ENCODE measurements at places on chromosomes 7 and 10.

- peak; percentile 4 for DNase-seq
Observed at GRCh38 chr7:12389089-12389700, 14.5 kb downstream of the VWDE start.

DNA sequence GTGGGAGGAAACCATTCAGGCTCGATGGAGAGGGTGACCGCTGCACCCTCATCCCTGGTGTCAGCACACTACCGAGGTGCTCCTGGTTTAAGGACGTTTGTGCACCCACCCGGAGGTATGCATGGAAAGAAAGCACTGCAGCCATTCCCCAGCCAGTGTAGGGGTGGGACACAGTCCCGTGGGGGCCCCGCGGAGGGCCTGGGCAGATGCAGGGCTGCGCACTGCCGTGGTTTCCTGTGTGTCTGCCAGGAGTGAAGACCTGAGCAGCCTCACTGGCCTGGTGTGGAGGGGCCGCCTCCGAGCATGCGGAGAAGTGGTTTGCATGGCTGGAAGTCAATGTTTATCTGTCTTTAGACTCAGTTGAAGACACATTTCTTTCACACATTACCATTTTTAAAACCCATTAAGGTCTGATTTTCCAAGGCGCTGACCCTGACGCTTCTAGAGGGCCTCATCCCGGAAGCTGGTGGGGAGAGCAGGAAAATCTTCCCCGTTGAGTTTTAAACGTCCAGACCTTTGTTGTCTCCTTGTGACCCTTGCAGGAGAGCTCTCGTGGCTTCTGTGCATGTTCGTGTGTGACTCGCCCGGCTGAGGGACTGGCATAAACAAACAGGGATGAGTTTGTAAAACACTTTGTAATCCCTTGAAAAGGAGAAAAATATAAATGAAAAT, 188.1 kb downstream of the MGMT start:
- DNase-seq = no peak

DNA sequence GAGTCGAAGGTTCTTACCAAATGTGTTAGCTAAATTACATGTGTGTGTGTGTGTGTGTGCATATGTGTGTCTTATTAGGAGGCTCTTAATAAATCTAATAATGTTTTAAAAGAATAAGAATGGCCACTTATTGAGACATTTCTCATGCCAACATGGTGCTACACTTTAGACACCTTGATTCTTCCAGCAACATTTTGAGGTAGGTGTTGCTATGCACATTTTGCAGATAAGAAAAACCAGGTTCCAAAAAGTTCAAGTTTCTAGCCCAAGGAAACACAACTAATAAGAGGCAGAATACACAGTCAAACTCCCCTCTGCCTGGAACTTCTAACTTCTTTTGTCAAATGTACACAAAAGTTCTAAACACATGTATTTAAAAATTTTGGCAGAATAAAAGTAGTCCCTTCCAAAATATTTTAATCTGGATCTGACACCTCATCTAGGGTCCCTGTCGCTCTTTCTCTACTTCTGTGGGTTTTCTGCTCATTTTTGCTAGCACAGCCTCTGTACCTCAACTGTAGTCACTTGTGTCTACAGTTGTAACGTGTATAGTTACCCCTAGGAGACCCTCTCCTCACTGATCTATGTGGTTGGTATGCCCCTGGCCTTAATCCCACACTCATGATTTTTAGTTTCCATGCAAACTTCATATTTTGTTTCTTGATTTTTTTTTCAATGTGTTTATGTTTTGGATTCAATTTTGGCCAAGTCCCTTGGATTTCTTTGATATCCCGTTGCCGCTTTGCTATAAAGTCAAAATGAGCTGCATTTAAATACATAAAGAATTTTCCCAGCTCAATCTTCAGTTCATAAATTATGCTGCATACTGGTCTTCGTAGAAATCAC, 4.3 kb downstream of the ANKRD1 start:
- no peak for DNase-seq

GRCh38 chr7:100008525-100008924, 6.9 kb upstream of the ZKSCAN1 start:
- no peak for DNase-seq

GRCh38 chr10:97490592-97490991, 7.6 kb downstream of the MMS19 start:
- DNase-seq = no peak

DNA sequence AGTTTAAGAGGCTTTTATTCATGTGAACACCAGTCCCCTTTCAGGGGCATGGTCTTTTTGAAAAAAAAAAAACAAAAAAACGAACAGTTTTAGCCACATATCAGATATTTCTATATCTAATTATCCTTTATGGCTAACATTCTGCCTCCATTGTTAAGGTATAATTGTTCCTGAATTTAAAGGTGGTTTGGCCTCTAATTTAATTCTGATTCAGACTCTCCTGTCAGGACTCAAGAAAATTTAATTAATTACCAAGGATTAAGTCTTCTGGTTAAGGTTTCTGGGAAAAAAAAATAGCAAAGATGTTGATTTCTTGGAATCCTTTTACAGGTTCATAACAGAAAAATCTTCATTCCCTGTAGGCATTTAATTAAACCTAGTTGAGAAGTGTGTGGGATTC, 27.4 kb downstream of the COL1A2 start:
- no peak for DNase-seq

GRCh38 chr10:118694848-118695247, 59.9 kb downstream of the CACUL1 start:
- DNase-seq = no peak

DNA sequence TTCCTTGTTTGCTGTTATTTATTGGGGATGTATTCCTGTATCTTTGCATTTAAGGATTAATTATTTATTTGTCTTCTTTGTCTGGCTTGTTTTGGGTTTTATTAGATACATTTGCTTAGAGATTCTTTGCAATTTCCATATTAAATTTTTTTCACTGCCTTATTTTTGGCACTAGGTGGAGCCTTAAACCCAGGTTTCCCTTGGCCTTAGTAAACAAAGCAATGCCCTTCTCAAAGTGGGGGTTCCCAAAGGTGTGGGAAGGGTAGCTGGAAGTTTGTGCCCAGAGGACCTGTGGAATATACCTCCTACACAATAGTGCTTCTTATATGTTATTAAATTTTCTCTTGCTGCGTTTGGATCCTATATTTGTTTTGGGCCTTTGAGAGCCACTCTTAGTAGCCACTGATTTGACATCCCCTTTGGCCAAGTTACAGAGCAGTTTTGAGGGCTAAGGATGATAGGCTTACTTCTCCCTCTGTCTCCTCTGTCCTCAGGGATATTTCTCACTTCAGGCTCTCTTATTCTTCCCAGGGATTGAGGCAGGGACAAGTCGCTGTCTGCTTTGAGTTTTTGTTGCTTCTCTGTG, 162.3 kb downstream of the ITGB1 start:
- DNase-seq = no peak

DNA sequence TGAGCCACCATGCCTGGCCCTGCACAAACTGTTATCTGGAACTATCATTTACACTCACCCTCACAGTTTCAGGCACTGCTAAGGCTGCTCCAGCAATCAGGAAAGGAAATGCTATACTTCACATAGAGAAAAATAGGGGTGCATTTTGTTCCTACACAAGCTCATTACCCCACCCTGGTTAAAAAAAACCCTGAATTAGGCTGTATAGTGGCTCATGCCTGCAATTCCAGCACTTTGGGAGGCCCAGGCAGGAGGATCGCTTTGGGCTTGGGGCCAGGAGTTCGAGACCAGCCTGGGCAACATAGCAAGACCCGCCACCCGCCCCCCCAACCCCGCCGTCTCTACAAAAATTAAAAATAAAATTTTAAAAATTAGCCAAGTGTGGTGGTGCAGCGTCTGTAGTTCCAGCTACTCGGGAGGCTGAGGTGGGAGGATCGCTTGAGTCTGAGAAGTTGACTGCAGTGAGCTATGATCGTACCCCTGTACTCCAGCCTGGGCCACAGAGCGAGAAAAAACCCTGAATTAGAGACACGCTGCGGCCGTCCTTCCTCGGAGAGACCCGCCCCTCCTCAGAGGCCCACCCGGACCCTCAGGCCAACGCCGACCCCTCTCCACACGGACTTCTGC, 539 bp downstream of the PTCD1 start:
- DNase-seq = no peak

GRCh38 chr7:28104811-28105210, 75.8 kb downstream of the JAZF1 start:
- DNase-seq = no peak

DNA sequence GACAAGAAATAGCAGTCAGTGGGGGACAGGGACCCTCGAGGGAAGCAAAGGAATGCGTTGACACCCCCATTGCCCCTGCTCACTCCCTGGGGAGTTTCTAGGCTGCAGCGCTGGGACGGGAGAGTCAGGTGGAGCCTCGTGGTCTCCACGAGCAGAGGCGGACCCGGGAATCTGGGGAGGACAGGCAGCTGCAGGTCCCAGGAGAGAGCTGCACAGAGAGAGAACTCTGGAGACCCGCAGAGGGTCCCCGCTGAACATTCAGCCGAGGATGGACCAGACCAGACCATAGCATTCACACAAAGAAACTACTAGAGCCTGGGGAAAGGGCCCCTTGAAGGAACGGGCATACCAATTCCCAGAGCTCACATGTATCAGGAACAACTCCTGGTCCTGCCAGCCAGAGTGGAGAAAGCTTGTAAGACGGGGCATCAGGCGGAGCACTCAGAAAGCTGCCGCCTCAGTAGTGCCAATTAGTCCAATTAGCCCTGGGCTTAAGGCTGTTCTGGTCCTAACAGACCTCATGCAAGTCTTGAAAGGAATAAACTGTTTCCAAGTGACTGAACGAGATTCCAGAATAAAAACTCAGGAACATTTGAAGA, 966.7 kb upstream of the ZNF722 start:
- DNase-seq = no peak

GRCh38 chr7:150801946-150802771, 1.6 kb downstream of the TMEM176A start:
- DNase-seq = no peak

DNA sequence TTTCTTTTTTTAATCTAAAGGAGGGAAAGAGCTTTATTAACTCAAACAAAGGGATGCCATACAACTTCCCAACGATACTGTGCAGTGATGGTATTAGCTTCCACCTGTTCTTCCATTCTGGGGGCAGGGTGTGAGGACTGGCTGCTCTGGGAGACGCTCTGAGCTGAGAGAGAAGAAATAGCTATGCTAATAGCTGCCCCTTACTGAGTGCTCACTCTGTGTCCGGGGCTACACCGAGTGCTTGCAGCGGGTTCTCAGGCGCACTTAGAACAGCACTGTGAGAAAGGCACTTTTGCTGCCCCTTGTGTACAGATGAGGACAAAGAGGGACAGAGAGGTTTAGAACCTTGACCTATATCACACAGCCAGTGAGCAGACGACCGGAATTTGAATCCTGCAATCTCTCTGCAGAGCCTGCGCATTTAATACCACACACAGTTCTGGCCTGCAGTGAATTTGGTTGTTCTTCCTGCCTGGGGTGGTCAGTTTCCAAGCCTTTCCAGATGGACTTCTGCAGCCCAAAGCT, 142.2 kb downstream of the PLPP4 start:
- no peak for DNase-seq

DNA sequence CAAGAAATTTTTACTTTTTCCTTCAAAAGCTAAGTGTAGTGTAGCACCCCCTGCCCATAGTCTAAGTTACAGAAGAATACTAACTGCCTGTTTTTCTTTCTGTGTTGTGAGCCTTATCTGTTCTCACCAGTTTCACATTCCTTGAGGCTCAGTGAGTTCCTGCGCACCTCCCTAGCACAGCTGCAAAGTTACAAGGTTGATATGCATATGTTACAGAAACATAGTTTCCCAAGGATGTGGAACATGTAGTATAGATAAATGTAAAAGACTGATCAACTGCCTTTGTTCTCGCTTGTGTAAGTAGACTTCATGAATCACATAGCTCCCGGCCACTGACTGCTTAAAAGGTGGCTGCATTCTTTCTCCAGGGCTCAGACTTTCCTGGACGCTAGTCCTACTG, 6.7 kb upstream of the ZNF33B start:
- no peak for DNase-seq

DNA sequence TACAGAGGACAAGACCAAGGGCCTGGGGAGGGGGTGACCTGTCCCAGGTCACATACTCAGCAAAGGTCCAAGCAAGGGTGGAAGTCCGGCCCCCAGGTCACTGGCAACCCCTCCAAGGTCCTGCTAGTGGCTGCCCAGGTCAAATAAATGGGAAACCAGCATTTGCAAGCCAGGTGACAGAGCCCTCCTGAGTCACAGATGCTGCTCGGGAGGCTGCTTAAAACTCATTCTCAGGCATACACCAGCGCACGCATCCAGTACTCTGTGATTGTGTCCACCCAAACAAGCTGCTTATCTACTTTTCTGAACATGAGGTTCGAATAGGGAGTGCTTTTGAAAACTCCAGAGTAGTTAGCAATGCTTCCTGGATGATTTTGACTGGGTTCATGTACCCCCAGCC, 130.6 kb downstream of the TAX1BP1 start:
- DNase-seq = no peak

GRCh38 chr10:29465384-29465783, 169.4 kb downstream of the SVIL start:
- DNase-seq = no peak
